ENCODE measurements at places on chromosomes 2 and 18.

GRCh38 chr2:202841090-202841867 lies 30.3 kb downstream of the ICA1L start:
- DNase-seq = no peak

DNA sequence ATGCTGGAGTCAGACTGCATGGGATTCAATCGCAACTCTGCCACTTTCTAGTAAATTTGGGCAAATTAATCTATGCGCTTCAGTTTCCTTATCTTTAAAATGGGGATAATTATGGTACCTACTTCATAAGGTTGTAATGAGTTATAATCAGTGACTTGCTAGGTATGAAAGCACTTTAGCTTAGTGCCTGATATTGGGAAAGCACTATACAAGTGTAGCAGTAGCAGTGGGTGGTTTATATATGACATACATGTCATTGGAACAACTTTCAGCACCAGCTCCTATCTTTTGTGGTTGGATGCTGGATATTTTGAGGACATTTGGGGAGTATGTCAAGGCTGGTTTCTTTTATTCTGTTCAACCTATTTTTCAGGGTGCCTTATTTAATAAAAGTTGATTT lies 277.7 kb downstream of the CAMKMT start:
- DNase-seq = no peak

DNA sequence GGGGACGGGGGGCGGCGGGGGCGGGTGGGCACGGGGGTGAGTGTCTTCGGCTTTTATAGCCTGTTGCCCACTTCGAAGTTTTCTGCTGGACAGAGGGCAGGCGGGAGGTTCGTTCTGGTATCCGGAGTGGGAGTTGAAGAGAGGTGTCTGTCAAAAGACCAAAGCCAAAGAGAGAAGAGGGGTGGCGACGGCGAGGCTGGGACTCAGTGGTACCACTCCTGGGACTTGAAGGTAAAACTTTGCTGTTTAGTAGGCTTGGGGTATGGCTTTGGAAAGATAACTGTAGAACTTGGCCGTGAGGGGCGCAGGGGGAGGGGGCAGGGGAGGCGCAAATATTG lies 215.8 kb upstream of the DTNA start:
- peak; percentile 47 for DNase-seq

DNA sequence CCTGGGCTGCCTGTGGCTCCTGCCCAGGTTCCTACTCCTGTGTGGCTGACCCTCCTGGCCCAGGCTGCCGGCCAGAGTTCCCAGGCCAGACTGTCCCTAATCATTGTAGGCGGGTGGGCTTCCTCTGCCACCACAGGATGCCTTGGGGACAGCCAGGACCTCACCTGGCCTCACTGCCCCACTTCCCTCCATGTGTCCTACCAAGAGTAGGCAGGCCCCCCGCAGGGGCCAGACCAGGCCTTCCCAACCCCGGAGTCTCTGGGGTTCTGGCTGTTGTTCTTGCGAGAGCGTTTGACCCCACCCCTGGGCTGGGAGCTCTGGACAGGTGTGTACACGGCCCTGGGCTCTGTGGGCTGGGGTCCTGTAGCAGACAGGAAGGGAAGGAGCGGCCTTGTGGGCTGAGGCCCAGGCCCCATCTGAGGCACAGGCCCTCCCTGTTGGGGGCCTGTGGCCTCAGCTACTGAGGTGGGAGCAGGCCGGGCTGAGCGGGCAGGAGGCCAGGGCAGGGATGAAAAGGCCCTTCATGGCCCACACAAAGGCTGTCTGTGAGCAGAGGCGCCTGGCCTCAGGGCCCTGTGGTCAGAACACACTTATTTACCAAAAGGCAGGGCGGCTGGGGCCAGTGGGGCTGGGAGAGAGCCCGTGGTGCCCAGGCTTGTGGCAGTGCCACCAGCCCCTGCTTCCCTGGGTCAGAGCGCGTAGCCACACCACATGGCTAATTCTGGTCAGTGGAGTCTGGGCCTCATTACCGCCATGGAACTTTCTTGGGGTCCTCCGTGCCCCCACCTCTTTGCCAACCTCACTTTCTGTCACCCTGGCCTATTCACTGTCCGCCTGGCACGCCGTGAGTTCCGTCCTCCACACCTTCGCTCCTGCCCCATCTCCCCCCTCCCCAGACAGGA lies 2.0 kb downstream of the SNORC start:
- DNase-seq = no peak
